ENCODE measurements at places on chromosomes 12 and 14. TPM values are rescaled to one million over a fixed set of nuclear protein-coding genes. Genes with fewer than 3 reads are reported as not detected.

Gene SMOC1
- 1.3 TPM for total RNA-seq

Gene MMP14
- total RNA-seq = 227 TPM

Gene SLC6A15
- total RNA-seq = 1.4 TPM

Gene BDKRB2
- total RNA-seq = under 0.01 TPM

Gene ARMH4
- total RNA-seq = 5.8 TPM

Gene CDKN3
- total RNA-seq = 64.5 TPM

Gene FSCB
- total RNA-seq = not detected

Gene KRT85
- total RNA-seq = not detected

Gene SERPINA10
- total RNA-seq = not detected

Gene TAS2R50
- not detected for total RNA-seq

Gene RD3L
- total RNA-seq = not detected

Gene TPH2
- total RNA-seq = not detected

Gene GPRC5D
- not detected for total RNA-seq

Gene PIANP
- total RNA-seq = not detected

Gene FERMT2
- 60.1 TPM for total RNA-seq

Gene SERPINA12
- not detected for total RNA-seq

Gene TAS2R8
- not detected for total RNA-seq

Gene KRT82
- not detected for total RNA-seq

Gene SERPINA1
- 15.3 TPM for total RNA-seq

Gene NTS
- total RNA-seq = 0.51 TPM

Gene SLC17A8
- not detected for total RNA-seq

Gene COCH
- total RNA-seq = 18.8 TPM

Gene TMPO
- total RNA-seq = 232 TPM

Measured in epithelial cell of proximal tubule (primary cell).